Kidney (tissue), 22 donors: ENCODE measurements at places on chromosomes 1 and 21. TPM values are rescaled to one million over a fixed set of nuclear protein-coding genes. Genes with fewer than 3 reads are reported as not detected.
A peak's percentile ranks its signal among the peaks of the same experiment; 100 is the strongest.

- no peak overlapping the region for H3K27ac ChIP-seq
- no peaks in the 10 kb centered on the region for H3K27me3 ChIP-seq
- H3K4me1 ChIP-seq, result peaks cover 36% of the 10 kb centered on the region
- H3K4me3 ChIP-seq, result no peak overlapping the region
- H3K36me3 ChIP-seq, result peaks cover 8% of the 10 kb centered on the region
- DNase-seq, result no peak
These were observed 13.9 kb downstream of the TPM3 start for GRCh38 chr1:154178013-154178412.

DNA sequence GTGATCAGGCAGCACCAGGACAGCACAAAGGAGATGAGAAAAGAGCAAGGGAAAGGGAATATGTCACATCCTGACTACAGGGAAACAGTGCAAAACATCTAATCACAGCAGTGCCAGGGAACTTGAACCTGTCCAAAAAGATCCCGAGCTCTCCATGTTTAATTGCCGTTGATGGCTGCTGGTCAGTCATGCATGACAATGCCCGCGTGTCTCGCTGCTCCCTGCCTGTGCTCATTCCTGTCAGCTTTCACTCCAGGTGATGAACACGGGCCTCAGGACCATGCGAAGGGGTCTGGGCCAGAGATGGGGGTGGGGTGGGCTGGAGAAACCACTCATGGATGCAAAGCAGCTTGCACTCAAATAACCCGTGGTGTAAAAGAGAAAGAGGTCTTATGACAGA lies 287.0 kb downstream of the GPATCH2 start:
- no peak overlapping the region for H3K27ac ChIP-seq
- peak; percentile 80 for DNase-seq
- no peaks in the 10 kb centered on the region for H3K27me3 ChIP-seq
- no peak overlapping the region for H3K4me3 ChIP-seq
- H3K36me3 ChIP-seq, result no peaks in the 10 kb centered on the region

DNA sequence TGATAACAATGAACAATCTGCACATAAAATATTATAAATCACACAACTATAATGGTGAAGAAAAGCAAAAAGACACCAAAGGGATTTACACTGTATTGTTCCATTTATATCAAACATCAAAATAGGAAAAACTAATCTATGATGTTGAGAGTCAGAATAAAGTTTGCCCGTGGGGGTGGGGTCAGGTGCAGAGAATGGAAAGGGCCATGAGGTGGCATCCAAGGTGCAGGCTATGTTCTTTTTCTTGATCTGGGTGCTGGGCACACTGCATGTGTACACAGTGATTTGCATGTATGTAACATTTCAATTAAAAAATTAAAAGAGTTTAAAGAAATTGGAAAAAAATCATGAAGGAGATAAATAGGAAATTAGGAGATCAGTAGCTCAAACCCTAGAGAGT lies 127.3 kb downstream of the DSCAM start:
- H3K4me1 ChIP-seq, result no peaks in the 10 kb centered on the region
- DNase-seq, result no peak
- no peaks in the 10 kb centered on the region for H3K27me3 ChIP-seq
- H3K27ac ChIP-seq, result no peak overlapping the region
- H3K36me3 ChIP-seq, result no peaks in the 10 kb centered on the region

- no peak for DNase-seq
- H3K36me3 ChIP-seq, result no peaks in the 10 kb centered on the region
- no peaks in the 10 kb centered on the region for H3K27me3 ChIP-seq
- H3K27ac ChIP-seq, result no peak overlapping the region
- H3K4me1 ChIP-seq, result no peaks in the 10 kb centered on the region
These were observed 73.1 kb upstream of the CACHD1 start for GRCh38 chr1:64396817-64397216.

- no peak overlapping the region for H3K27ac ChIP-seq
- H3K4me1 ChIP-seq, result no peaks in the 10 kb centered on the region
- DNase-seq, result no peak
These were observed 32.1 kb upstream of the EPHX4 start for GRCh38 chr1:91997607-91998195.

GRCh38 chr1:245211761-245212160 lies 57.0 kb downstream of the KIF26B start:
- H3K4me1 ChIP-seq, result no peaks in the 10 kb centered on the region
- no peak overlapping the region for H3K27ac ChIP-seq
- no peaks in the 10 kb centered on the region for H3K36me3 ChIP-seq
- no peaks in the 10 kb centered on the region for H3K27me3 ChIP-seq
- no peak overlapping the region for H3K4me3 ChIP-seq

- no peak for DNase-seq
- H3K27ac ChIP-seq, result no peak overlapping the region
- H3K27me3 ChIP-seq, result no peaks in the 10 kb centered on the region
- peaks cover 5% of the 10 kb centered on the region for H3K4me1 ChIP-seq
These were observed 5.7 kb downstream of the MYBPH start for GRCh38 chr1:203169770-203170520.

GRCh38 chr21:42309753-42310213 lies 5.4 kb downstream of the TFF3 start:
- H3K27ac ChIP-seq, result no peak overlapping the region
- peaks cover 3% of the 10 kb centered on the region for H3K4me1 ChIP-seq
- no peaks in the 10 kb centered on the region for H3K36me3 ChIP-seq
- H3K27me3 ChIP-seq, result no peaks in the 10 kb centered on the region
- no peak overlapping the region for H3K4me3 ChIP-seq
- peak; percentile 86 for DNase-seq

GRCh38 chr1:19468397-19468956 lies 16.9 kb downstream of the CAPZB start:
- no peaks in the 10 kb centered on the region for H3K27me3 ChIP-seq
- H3K27ac ChIP-seq, result peak overlapping the region; percentile 32
- no peaks in the 10 kb centered on the region for H3K36me3 ChIP-seq
- peaks cover 50% of the 10 kb centered on the region for H3K4me1 ChIP-seq

- H3K4me1 ChIP-seq, result no peaks in the 10 kb centered on the region
- no peak for DNase-seq
- no peak overlapping the region for H3K27ac ChIP-seq
- no peak overlapping the region for H3K4me3 ChIP-seq
- H3K36me3 ChIP-seq, result no peaks in the 10 kb centered on the region
These were observed 313.5 kb upstream of the ESRRG start for GRCh38 chr1:217036757-217037156.

DNA sequence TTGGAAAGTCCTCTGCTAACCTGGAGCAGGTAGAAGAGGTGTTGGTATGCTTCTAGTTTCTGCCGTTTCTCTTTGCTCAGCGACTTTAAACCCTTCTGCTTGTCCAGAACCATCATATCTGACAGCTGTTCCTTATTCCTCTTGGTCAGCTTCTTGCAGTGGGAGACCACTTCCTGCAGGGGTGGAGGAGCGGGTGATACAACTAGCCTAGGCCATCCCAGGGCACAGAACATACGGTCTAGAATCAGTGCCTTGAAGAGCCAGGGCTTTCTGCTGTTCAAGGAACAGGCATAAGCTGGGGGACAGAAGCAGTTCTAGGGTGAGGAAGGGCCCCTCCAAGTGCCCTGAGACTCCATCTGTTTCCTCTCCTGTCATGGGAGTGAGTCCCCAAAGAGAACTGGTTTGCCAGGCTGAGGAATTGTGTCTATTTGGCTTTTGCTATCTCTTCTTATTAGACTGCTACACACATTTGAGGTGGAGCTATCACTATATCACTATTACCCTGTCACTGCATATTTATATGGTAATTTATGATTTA lies 32.5 kb downstream of the IQGAP3 start:
- DNase-seq, result no peak
- H3K36me3 ChIP-seq, result no peaks in the 10 kb centered on the region
- H3K4me3 ChIP-seq, result no peak overlapping the region

TEX38 gene
- total RNA-seq, result 0.35 TPM

WDR64 gene
- total RNA-seq, result not detected

PTPRC gene
- total RNA-seq, result 60.2 TPM

MYBPH gene
- not detected for total RNA-seq

PADI2 gene
- 6.0 TPM for total RNA-seq

BARHL2 gene
- total RNA-seq, result not detected
